ENCODE measurements at places on chromosomes 11 and 22.

GRCh38 chr11:57479021-57479663, 18.8 kb downstream of the RTN4RL2 start:
- no peak for DNase-seq

DNA sequence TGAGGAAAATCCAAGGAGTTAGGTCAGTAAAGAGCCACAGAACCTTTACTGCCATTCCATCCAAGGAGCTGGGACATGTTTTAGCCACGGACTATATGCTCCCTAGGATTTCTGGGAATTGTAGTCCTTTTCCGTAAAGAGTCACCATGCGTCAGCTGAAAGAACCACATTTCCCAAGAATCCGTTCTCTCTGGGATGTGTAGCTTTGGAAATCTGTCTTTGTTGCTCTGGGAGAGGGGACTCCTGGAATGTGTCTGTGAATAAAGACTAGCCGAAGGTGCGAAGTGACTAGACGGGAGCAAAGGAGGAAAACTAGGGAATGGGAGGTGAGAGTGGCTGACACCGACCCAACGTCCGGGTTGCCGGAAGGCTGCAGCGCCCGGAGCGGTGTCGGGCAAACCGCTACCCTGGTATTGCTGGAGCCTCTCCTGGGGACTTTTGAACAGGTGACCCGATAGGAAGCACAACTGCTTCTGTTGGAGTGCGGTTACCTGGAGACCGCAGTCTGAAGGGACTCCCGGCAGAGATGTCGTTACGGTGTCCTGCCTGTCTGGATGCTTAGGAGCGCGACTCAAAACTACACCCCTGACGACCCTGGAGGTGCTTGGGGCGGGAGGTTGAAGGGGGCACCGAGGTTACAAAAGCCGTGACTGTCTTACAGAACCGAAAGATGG, at the start of gene IFTAP:
Gene IFTAP, plus strand, starts transcription at position 187 of the 674 bp plus-strand sequence. CDS start 15,602 bp downstream, outside the sequence.
- no peak for DNase-seq

- DNase-seq: no peak
Measured at GRCh38 chr11:22554221-22554620, 71.4 kb downstream of the FANCF start.

- DNase-seq: no peak
Measured at GRCh38 chr22:25495285-25495684, 69.2 kb upstream of the GRK3 start.

- no peak for DNase-seq
Measured at GRCh38 chr22:47449508-47450270, 687.2 kb downstream of the TBC1D22A start.

- DNase-seq: no peak
Measured at GRCh38 chr11:575313-575995, 816 bp upstream of the PHRF1 start.

GRCh38 chr22:23241562-23242472, 61.5 kb downstream of the BCR start:
- DNase-seq: no peak

GRCh38 chr11:73124800-73125199, 17.3 kb downstream of the FCHSD2 start:
- DNase-seq: no peak

DNA sequence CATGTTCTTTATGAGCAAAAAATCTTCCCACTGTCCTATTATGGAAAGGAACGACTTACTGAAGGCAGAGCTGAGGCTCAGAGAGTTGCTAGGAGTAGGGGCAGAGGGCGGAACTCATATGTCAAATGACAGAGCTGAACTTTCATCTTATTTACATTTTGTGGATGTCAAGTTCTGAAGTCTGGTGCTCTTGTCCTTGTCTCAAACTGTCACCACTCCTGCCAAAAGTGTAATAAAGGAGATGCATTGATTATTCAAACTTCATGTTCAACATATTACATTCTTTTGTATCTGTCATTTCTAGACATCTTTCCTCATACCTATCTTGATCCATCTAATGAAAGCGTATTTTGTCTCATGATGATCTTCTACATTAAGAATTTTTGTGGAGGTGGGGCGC, 57.1 kb upstream of the C11orf87 start:
- no peak for DNase-seq

- DNase-seq: peak; percentile 11
Measured at GRCh38 chr22:25627271-25627852, 62.9 kb downstream of the GRK3 start.

- DNase-seq: no peak
Measured at GRCh38 chr22:43435851-43436811, 24.3 kb downstream of the MPPED1 start.

DNA sequence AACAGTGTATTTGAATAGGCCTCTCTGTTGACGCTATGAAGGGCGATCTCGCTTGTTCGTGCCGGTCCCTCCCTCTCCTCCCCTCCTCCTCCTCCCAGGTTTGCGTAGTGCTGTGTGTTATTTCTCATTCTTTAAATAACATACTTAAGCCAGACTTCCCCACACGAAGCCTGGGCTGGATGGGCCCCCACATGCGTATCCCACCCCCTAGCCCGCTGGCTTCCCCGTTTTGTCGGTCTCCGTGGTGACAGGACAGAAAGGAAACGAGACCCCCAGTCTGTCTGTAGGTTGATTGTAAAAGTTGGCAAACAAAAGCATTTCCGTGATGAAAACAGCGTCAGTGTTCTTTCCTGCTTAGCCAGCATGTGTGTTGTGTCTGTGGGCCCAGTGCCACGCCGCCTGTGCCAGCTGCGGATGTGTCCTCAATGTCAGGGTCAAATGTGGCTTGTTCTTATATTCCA, 27.3 kb downstream of the FAM118A start:
- DNase-seq: no peak

DNA sequence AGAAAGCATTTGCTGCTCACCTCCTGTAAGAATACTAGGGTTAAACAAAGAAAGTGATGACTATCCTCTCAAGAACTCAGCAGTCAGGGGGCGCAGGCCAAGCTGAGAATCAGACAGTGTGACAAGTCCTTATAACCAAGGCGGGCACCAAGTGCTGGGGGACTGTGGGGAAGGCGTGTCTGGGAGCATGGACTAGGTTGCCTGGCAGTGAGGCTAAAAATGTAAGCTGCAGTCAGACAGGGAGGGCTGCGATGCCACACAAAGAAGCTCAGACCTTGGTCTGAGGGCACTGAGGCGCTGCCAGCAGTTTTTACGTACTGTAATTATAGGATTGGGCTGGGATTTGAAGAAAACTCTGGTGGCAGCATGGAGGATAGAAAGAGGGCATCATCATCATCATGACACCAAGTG, 73.7 kb downstream of the FLI1 start:
- DNase-seq: no peak

DNA sequence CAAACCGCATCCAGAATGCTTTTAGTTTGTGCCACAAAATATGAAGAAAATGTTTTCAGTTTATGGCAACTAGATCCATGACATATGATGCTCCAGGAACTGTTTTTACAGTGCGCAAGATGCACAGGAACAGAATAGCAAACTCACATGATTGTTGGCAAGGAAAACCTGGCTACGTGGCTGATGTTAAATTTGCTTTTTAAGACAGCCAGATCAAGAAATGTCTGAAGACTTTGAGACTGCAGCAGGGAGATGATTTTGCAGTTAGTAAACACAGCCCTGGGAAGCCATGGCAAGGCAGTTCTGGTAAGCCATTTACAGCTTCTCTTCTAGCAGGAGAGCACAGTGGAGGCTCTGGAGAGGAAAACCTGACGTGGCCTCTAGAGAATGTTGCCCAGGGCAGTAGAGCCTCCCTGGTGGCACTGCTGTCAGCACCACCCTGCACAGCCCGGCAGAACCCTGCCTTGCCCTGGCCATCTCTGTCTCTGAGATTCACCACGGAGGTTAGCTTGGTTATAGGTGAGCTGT, 69.8 kb upstream of the TNRC6B start:
- no peak for DNase-seq

DNA sequence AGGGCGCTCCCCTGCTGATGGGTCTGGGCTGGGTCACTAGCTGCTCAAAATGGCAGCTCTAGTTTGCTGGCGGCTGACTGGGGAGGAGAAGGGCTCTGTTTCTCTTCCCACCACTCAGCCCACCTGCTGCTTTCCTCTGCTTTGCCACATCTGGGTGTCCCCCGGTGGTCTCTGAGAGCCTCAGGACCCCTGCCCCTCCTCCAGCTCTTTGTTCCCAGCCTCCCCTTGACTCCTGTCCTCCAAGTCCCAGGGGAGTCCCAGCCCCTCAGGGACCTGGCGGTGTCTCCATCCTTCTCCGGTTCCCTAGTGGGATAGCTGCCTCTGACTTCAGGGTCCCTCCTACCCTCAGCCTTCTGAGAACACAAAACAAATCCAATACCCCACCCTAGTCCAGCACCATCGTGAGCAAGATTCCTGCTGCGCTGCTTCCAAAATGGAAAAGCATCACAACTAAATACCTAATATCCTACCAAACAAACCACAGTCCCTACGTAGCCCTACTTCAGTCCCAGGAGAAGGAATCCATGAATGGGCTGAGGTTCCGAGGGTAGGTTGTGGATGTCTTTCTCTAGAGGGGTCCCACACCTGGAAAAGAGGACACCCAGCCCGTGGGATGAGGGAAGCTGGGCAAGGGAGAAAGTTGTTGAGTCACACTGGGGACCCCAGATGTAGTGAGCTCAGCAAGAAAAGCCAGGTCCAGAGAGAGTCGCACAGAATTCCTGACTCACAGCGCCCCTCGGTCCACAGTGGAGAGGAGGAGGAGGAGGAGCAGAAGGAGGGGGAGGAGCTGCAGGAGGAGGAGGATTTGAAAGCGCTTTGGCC, 45.0 kb upstream of the NNMT start:
- no peak for DNase-seq

DNA sequence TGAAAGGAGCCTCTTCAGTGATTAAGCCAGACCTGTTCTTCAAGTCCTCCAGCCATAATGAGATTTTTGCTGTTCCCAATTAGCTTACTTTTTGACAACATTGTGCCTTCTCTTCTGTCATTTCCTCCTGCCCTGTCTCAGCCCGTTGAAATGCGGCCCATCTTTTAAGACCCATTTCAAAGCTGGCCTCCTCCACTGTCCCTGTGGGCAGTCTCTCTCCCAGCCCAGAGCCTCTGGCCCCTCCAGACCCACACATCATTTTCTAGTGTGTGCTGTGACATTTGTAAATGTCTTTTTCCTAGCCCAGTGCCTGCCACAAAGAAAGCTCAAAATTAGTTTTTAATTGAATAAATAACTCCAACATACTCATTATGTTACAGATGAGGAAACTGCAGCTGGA, 70.9 kb downstream of the BUD13 start:
- DNase-seq: no peak

- no peak for DNase-seq
Measured at GRCh38 chr11:28209906-28210305, 101.7 kb downstream of the METTL15 start.

DNA sequence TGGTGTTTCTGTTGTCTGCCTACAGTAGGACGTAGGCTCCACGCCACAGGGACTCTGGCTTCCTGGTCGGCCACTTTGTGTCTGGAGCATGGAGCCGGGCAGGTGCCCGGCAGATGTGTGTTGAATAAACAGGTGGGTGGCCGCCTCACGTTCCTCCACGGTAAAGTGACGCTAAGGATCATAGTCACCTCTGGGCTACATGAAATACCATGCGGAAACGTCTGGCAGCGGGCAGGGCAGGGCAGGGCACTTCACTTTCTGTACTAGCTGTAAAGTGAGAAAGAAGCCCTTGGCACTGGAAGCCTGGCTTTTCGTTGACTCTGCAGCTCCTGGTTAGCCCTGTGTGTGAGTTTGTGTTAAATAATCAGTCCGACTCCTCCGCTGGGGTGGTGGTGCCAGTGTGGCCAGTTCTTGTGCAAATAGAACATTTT, 52.4 kb downstream of the MCM5 start:
- no peak for DNase-seq

- no peak for DNase-seq
Measured at GRCh38 chr11:100827934-100828661, 141.0 kb downstream of the ARHGAP42 start.

GRCh38 chr11:72758304-72758689, 6.1 kb upstream of the ARAP1 start:
- DNase-seq: no peak

DNA sequence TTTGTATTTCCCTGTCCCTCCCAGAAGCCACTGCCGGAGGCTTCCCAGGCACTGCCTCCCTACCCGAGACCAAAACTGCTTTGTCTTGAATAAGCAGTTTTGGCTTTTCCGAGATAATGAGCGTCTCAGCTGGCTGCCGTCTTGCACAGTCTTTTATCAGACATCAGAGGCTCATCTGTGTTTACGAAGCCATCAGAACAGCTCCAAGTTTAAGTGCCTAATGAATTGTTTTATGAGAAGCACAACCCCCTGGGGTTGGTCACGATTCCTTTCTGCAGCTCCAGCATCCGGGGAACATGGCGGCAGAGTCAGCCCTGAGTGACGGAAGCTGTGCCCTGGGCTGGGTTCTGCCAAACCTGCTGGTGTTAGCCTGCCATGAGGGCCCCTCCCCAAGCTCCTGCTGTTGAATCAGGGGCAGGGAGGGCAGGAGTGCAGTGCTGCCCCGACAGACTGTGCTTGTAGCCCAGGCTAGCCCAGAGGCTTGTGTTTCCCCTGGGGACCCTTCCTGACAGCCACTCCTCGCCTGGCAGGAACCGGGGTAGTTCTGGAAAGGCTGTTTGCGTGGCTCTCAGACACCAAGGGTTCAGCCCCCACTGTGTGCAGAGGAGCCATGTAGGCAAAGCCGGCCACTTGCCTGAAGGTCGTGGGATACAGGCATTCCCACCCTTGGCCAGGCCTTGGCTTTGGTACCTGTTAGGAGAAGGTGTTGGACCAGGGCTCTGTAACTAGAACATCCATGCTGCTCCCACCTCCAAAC, 96.1 kb downstream of the MORC2 start:
- no peak for DNase-seq

GRCh38 chr11:113392236-113392921, 4.8 kb downstream of the ANKK1 start:
- no peak for DNase-seq

GRCh38 chr22:20253161-20253560, 15.0 kb downstream of the RTN4R start:
- DNase-seq: no peak

- DNase-seq: no peak
Measured at GRCh38 chr11:99068832-99069231, 48.1 kb downstream of the CNTN5 start.

- DNase-seq: no peak
Measured at GRCh38 chr11:73322382-73323306, 14.6 kb downstream of the ARHGEF17 start.

DNA sequence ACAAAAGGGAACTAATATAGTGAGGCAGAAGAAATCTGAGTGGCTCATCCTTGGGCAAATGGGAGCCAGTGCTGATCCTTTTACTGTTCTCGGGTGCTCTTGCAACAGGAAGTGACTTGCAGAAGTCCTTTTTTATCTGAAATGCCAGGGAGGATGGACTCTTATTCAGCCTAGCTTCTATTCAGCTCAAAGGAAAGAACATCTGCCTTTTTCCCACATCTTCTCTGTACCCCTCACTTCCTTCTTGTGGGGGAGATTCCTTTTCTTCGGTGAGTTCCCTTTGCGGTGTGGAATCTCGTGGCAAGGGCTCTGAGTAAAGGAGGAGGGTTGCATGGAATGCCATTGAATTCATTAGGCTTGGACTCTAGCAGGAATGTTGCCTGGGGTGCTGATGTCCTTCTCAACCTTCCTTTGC, 76.2 kb downstream of the ZBTB16 start:
- peak; percentile 79 for DNase-seq

GRCh38 chr11:124176925-124177715, 6.0 kb upstream of the OR10D3 start:
- no peak for DNase-seq

- DNase-seq: no peak
Measured at GRCh38 chr11:99327527-99327926, 306.8 kb downstream of the CNTN5 start.
